Upper lobe of left lung (tissue), 6 donors: ENCODE measurements at places on chromosomes 1 and 21. TPM values are rescaled to one million over a fixed set of nuclear protein-coding genes. Genes with fewer than 3 reads are reported as not detected.

- DNase-seq = no peak
These were observed 263.6 kb upstream of the USP24 start for GRCh38 chr1:55478742-55479141.

The TNNI3K gene
- total RNA-seq = 2.8 TPM

The SPATA21 gene
- not detected for total RNA-seq

GRCh38 chr1:10306435-10306834 is 92.4 kb upstream of the PGD start:
- DNase-seq = no peak

The PDC gene
- not detected for total RNA-seq

GRCh38 chr1:152667648-152668047 is 4.5 kb downstream of the LCE2D start:
- no peak for DNase-seq
